Globus pallidus (tissue), 1 donor: ENCODE measurements at places on chromosomes 1 and 21.

DNA sequence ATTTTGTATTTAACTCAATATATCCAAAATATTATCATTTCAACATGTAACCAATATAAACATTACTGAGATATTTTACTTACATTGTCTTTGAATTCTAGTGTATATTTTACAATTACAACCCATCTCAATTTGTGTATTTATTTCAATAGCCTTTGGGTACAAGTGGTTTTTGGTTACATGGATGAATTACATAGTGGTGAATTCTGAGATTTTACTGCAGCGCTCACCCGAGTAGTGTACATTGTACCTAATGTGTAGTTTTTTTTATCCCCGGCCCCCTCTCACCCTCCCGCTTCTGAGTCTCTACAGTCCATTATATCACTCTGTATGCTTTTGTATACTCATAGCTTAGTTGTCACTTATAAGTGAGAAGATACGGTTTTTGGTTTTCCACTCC, 117.0 kb upstream of the GALNT2 start:
- no peak for DNase-seq

DNA sequence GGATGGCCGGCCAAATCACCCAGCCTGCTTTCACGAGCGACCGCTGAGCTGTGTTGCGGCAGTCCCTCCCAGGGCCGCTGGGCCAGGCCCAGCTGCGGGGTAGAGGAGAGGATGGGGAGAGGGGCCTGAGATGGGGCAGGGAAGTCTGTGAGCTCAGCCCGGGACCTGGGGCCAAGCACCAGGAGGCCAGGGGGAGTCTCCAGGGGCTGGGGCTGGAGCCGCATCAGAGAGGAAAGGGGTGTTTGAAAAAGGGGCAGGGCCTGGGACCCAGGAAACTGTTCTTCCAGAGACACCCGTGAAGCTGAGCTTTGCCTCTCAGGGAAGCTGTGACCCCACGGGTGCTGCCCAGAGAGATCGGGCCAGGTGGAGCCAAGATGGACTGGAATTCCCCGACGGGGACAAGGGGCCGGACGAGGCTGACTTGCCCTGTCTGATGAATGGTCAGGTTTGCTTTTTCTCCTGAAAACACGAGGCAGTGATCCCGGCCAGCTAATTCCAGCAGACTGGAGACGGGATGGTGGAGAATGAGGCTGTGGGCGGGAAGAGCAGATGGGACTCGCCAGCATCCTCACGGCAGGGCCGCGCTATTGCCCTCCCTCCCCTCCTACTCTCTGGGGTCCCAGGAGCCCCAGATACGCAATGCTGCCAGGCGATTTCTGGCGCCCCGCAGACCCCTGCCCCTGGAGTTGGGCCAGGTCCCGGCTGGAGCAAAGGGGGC, 40.3 kb upstream of the COL18A1 start:
- DNase-seq = no peak

- DNase-seq = peak; percentile 48
These were observed 53.6 kb upstream of the DIRAS3 start for GRCh38 chr1:68103884-68104554.

DNA sequence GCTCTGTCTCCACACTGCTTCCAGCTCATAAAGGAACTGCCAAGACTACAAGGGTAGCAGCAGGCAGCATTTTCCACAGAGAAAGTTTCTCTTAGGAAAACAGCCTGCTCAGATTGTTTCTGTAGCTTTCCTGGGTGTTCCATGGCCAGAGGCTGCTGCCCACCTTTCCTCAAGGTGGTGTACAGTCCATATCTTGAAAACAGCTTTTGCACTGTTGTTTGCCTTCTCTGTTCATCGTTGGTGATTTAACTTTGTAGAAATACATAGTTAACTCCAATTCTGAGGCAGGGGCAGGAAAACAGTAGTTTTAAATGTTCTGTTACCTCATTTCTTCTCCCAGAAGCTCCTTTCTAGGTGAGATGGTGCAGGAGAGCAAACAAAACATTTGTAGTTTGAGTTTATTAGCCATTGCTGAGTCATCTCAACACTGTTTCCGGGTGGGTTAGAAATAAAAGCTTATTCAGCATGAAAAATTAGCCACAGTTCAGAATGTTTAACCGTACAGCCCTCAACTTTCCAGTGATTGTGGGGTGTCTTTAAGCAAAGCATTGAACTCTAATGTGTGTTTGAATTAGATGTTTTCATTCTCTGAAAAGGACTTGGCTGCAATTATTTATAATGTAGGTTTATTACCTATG, 41.7 kb downstream of the DIP2A start:
- DNase-seq = no peak
